ENCODE measurements at places on chromosomes 6 and 20.

GRCh38 chr20:50194422-50194830, 3.8 kb downstream of the CEBPB start:
- DNase-seq, result no peak

GRCh38 chr6:128000363-128000762, 99.5 kb upstream of the THEMIS start:
- no peak for DNase-seq

- DNase-seq, result no peak
These were observed 244.9 kb upstream of the SOX4 start for GRCh38 chr6:21348504-21349195.

DNA sequence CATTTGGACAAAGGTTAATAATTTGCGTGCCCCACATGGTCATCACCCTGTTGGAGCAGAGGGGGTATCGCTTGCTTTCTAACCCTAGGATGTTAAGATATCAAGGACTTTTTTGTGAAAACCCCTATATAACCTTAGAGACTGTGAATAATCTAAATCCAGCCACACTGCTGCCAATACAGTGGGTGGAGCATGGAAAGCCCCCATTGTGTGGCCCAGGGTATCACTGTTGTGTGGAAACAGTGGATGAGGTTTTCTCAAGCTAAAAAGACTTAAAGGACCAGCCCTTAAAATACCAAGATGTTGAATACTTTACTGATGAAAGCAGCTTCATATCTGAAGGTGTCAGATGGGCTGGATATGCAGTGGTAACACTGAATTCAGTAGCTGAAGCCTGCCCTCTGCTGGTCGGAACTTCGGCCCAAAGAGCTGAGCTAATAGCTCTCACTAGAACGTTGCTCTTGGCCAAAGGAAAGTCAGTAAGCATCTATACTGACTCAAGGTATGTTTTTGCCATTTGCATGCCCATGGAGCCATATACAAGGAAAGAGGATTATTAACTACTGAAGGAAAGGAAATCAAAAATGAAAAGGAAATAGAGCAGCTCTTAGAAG, 695.2 kb downstream of the PHF3 start:
- DNase-seq, result peak; percentile 25

Measured in GM12864 (cell line).